Left lobe of liver (tissue), 2 donors: ENCODE measurements at places on chromosomes 3 and 15. TPM values are rescaled to one million over a fixed set of nuclear protein-coding genes. Genes with fewer than 3 reads are reported as not detected.

GRCh38 chr3:67655364-67656121 is 1.1 kb upstream of the SUCLG2 start:
- DNase-seq: no peak

- no peak for DNase-seq
These were observed 526.7 kb upstream of the NAALADL2 start for GRCh38 chr3:174332391-174332790.

GRCh38 chr15:82231233-82231632 is 31.3 kb downstream of the EFL1 start:
- no peak for DNase-seq

DNA sequence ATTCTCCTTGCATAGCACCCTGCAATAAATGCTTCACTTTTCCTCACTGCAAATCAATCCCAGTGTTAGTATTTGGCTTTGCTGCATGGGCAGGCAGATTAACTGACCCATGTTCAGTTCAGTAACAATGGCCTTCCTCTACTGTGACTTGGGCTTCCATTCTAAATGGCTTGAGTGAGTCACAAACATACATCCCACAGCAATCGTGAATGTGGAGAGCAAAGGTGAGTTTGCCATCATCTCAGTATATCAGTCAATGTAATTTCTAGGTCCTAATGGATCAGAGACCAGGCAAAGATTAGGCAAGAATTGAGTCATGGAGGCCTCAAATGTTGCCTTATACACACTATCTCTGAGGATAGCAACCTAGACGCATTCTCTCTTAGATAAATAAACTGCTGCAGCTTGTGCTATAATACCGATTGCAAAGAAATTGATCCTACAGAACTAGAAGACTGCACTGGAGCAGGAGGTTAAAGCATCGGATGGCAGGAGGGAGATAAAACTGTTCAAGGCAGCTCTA is 8.3 kb upstream of the ATP8B4 start:
- no peak for DNase-seq

- no peak for DNase-seq
These were observed 147.8 kb upstream of the IL12A start for GRCh38 chr3:159840703-159841299.

DNA sequence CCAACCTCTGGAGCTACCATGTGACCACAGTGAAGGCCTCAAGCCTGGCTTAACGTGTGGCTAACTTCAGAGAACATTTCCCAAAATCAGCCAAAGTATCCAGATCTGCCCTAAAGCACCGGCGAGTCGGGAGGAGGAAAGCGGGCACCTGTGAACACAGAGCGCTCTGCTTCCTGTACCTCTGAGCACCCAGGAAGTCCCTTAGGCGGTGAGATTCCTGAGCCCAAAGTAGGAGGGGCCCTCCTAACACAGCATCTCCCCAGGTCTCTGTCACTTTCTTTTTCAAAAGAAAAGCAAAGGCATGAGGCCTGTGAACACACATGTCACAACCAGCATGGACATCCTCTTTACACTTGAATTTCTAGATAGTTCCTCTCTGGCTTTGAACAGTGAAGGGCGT is 944 bp upstream of the EIF4E3 start:
- DNase-seq: no peak

DNA sequence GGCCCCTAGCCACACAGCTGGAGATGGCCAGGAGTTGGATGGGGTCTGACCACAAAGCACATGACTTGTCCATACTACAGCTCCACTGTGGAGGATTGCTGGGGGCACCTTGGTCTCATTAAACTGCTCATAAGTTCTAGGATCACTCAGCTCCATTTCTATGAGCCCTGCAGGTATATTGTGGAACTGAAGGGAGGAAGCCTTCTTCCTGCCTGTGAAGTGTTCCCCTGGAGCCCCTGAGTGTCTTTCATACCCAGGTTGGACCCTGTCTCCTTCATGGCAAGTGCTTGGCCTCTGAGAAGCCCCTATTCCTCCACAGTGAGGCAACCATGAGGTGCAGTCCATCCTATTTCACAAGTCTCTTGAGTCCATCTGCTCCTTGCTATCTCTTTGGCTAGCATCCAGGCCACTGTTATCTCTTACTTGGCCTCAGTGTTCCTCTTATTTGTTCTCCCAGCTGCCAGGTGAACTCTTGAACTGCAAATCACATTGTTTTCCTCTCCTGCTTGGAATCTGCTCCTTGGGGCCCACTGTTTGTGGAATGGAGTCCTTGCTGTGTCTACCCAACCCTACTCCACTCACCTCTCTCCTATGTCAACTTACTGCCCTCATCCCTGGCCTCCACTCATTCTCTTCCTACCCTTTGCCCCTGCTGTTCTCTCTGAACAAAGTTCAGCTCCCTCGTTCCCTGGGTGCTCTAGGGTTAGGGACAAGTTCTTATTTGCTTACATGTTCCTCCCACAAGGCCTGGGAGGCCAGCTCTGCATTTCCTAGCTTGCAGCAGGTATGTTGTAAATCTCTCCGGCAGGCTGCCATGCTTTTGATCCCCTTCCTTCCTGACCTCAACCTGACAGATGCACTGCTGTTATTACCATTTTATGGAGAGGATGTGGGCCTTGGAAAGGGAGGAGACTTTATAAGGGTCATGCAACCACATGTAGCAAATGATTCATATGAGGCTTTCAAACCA is 1.2 kb downstream of the ACOX2 start:
- peak; percentile 96 for DNase-seq

DNA sequence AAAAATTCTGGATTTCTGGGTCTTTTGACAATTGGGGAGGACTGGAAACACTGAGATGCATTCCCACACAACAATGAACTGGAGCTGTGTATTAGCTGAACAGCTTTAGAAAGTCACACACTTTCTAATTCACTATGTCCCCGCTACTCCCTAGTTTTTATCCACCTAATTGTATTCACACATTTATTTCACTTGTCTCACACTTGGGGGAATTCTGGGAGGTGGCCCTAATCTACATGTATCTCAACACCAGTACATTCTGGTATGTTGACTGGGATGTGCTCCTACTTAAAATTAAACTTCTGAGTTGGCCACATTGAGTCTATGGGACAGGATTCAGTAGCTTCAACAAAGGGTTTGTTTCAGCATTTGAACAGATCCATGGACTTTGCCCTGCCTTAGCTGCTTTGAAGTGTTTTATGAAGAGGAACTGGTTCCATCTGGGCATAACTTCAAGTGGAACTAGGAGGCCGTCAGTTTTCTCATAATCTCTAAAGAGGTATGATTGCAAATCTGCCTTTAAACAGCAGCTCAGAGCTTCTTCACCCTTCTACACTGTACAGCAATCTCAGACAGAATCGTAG is 106.5 kb upstream of the CMC1 start:
- DNase-seq: no peak

DNA sequence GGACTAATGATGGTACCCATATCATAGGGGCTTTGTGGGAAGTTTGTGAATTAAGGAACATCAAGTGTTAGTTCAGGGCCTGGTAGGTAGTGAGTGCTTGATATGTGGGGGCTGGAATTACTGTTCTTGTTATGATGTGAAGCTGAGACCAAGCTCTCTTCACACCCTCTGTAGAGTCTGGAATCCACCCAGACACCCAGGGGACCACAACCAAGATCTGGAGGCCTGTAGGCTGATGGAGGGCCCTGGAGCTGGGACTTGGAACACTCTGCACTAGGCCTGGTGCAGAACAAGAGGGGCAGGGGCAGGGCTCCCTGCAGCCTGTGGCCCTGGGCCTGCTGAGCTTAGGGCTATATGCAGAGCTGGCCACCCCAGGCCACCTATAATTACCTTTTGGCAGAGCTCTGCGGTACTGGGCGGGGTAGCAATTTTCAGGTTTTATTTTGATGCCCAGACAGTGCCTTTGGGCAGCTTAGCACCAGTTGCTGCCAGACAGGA is 13.1 kb upstream of the PRKCD start:
- DNase-seq: no peak

GRCh38 chr15:90597577-90597976 is 67.9 kb downstream of the CRTC3 start:
- DNase-seq: no peak

DNA sequence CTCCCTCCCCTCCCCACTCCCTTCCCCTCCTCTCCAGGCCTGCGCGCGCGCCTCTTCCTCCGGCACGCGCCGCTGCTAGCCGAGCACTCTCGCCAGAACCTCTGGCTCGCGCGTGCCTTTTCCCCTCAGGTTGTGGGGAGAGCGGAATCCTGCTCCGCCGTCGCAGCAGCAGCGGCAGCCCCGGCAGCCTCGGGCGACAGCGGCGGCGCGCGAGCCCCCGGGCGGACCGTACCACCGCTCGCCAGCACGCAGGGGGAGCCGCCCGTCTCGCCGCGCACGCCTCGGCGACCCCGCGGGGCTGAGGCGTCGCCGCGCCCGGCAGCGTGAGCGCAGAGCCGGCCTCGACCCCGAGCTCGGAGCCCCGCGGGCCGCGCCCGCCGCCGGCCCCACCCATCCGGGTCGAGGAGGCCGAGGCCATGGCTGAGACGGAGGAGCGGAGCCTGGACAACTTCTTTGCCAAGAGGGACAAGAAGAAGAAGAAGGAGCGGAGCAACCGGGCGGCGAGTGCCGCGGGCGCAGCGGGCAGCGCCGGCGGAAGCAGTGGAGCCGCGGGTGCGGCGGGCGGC is at the start of gene CDV3:
Gene CDV3, plus strand, starts transcription at position 58 of the 566 bp plus-strand sequence. Its CDS starts 359 bp downstream, at position 417.
- DNase-seq: no peak

- no peak for DNase-seq
These were observed 178.2 kb upstream of the ADAMTS9 start for GRCh38 chr3:64865839-64866570.

The KLHL24 gene
- 32.4 TPM for total RNA-seq

The CHAC1 gene
- total RNA-seq: 1.1 TPM

The MFN1 gene
- 17.9 TPM for total RNA-seq

The SLC9A9 gene
- 2.5 TPM for total RNA-seq

The CFAP91 gene
- total RNA-seq: 0.55 TPM
